ENCODE measurements at places on chromosomes 6 and 20. TPM values are rescaled to one million over a fixed set of nuclear protein-coding genes. Genes with fewer than 3 reads are reported as not detected.
A peak's percentile ranks its signal among the peaks of the same experiment; 100 is the strongest.

- DNase-seq, result no peak
These were observed 91.0 kb downstream of the GFRA4 start for GRCh38 chr20:3572151-3572550.

GRCh38 chr6:70842541-70842940 lies 114.3 kb downstream of the B3GAT2 start:
- DNase-seq, result no peak

DNA sequence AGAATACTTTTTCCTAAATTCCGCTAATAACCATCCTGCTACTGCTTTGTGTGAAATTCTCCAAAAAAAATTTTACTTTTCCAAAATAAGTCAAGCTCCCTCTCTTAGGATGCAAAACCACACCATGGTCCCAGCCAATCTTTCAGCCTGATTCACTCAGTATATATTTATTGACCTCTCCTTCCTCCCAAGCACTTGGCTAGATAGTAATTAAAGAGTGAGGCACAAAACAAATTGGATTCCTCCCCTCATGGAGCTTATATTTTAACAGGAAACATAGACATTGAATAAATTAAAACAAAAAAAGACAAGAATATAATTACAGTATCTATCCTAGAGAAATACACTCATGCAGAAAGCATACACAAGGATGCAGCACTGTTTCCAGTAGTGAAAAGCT lies 9.0 kb upstream of the ZNF217 start:
- no peak for DNase-seq

DNA sequence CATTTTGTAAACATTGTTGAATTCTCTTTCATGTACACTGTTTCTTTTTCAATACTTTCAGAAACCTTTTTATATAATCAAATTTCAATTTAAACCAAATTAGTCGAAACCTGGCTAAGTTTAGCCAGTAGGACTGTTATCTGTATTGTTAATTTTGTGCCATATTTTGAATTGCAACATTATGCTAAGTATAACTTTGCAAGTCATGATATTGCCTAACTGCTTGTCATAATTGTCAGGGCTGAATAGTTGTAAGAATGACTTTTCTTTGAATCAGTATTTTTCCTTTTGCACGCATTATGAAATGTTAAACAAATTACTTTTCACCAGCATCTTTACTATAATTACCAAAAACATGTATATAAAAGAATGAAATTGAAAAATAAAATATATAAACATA lies 82.7 kb downstream of the SAMD3 start:
- no peak for DNase-seq

DNA sequence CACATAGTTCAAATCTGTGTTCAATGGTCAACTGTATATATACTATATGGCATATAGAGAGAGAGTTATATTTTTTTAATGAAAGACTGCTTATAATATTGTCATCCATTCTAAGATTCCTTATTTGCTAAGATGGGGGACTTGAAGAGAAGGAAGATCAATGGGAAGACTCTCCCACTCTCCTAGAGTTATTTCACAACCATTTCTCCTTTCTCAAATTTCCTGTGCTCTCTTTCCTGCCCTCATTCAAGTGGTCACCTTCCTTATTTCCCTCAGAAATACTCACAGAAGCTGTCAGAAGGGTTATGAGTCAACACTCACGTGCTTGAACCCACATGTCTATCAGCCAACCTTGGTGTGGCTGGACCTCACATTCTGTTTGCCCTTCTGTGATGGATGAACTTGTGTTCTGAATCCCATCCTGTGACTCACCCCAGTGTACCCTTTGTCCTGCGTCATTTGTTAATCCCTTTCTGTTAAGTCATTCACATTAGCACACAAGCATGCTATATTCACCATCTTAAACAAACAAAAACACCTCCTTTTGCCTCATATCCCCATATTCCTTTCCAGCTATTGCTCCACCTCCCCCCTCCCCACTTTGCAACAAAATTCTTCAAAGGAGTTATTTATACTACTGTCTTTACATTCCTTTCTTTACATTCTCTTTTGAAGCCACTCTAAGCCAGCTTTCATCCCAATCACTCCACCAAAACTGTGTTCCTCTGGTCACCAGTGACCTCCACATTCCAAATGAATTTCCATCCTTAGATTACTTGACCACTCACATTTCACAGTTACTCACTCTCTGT lies 279.3 kb upstream of the TCF21 start:
- peak; percentile 96 for DNase-seq

DNA sequence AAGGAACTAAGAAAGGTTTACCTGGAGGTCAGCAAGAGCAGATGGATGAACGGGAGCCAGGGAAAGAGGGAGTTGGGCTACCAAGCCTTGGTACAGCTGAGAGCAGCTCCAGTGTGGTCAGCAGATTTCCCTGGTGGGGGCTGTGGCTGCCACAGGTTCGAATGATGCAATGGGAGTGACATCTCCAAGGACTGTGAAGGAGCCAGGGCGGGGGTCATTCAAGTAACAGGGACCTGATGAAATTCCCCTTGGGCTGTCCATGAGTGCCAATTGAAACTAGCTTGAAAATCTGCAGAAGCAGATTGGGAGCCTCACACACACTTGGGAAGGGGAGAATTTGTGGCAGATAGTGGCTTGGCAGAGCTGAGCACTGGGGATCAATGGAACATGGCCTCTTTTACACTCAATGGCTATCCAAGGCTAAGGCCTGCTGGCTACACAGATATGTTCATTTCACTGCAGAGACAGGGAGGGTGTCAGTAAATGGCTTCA lies 247.0 kb upstream of the ECI2 start:
- DNase-seq, result no peak

- peak; percentile 96 for DNase-seq
These were observed 90.8 kb downstream of the THBS2 start for GRCh38 chr6:169162752-169163407.

DNA sequence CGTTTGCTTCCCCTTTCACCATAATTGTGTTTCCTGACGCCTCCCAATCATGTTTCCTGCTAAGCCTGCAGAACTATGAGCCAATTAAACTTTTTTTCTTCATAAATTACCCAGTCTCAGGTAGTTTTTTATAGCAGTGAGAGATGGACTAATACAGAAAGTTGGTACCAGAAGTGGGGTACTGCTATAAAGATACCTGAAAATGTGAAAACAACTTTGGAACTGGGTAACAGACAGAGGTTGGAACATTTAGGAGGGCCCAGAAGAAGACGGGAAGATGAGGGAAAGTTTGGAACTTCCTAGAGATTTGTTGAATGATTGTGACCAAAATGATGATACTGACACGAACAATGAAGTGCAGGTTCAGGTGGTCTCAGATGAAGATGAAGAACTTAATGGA lies 1058.6 kb upstream of the CITED2 start:
- DNase-seq, result no peak

Gene GABBR1
- total RNA-seq, result 1.9 TPM

DNA sequence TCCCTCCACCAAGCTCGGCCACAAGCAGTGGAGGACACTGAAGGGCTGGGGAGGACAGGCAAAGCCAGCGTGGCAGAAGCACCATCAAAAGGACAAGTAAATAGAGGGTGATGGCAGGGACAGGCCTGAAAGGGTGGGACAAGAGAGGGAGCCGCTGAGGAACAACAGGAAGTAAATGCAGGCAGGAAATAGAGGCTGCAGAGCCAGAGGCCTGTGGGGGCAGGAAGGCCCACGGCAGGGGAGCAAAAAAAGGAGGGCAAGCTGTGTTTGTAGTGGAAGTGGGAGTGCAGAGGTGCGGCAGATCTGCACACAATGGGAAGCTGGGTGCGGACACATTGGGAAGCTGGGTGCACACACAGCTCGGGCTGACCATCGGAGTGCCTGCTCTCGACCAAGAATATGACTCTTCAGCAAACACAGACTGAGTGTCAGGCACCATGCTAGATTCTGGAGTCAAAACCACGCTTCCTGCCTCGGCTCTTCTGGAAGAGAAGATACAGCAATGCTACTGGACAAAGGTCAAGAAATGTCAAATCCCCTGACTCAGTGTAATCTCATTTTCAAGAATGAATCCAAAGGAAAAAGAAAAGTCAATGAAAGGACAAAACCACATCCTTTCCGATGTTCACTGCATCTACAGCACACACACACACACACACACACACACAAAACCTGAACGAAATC lies 40.4 kb upstream of the RAB22A start:
- no peak for DNase-seq

- DNase-seq, result no peak
These were observed 11.0 kb downstream of the TTBK1 start for GRCh38 chr6:43254138-43254817.

DNA sequence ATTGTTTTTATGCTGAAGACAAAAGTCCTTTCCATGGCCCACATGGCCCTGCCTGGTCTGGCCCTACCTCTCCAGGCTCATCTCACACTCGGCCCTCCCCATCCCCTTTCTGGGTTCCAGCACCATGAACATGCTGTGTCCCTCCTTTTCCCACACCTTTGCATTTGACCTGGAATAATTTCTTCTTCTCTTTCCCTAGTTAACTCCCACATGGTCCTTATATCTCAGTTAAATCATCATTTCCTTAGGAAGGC lies 38.9 kb downstream of the PIGU start:
- DNase-seq, result no peak

DNA sequence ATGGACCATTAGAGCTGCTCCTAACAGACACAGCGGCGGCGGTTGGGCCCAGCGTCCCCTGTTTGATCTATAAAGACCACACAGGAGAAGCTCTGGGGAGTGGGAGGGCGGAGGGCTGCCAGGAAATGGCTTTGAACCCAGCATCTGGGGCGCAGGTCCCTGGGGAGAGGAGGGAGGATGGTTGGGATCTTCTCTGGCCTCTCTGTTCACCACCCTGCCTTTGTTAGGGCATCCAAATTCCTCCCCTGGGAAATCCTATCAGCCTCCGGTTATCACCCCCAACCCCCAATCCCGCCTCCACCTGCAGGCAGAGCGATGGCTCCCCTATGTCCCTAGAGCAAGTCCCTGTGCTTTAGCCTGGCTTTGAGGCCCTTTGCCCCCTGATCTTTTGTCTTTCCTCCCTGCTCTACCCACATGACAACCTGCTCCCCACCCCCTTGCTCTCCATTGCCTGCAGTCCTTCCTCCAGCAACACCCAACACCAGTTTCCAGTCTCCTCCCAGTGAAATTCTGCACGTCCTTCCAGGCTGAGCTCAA lies 7.1 kb downstream of the XKR7 start:
- no peak for DNase-seq

GRCh38 chr20:64247970-64248841 lies 7.3 kb upstream of the PCMTD2 start:
- DNase-seq, result no peak

DNA sequence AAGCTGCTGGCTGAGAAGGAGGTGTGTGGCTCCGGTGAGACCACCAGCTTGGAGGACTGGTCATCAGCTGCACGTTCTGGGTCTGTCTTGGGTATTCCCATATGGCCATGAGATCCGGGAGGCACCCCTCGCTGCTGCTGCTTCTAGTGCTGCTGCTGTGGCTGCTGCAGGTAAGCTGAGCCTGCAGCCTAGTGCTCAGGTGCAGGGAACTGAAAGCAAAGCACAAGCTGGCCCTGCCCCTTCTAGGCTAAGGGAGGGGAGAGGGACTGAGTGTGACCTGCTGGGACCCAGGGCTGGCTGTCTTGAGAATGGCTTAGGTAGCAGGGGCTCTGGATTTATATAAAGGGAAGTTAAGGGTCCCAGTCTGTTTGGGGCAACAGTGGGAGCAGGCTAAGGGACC lies 403 bp downstream of the CDH26 start:
- DNase-seq, result no peak

DNA sequence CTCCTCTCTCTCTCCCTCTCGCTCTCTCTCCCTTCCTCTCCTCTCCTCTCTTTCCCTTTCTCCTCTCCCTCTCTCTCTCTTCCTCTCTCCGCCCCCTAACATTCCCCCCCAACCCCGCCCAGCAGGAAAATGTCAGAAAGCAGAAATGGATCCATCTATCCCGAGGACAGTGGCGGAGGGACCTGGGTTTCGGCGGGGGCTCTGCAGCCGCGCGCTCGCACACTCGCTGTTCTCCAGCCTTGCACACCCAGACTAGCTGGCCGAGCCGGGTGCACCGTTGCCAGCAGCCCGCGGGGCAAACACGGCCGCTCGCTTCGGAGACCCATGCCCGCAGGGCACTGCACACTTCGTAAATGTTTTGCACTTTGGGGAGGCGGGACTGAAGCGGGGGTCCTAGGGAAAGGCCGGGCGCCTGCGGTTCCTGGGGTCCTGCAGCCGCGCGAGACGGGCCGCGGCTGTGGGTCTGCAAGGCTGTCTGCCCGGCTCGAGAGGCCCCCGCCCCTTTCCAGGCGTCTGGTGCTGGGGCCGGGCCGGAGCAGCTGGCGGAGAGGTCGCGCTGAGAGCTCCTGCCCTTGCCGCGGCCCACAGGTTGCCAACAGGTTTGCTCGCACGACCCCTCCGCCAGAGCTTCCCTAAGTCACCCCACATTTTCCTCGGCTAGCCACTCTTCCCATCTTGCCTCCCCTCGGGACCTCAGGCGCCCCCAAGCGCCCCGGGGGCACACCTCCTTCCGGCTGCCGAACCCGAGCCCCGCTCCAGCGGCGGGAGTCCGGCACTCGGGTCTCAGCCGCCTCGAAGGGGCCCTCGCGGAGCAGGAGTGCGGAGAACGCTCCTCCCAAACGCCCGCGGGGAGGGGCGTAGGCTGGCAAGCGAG lies 818 bp upstream of the MDGA1 start:
- DNase-seq, result peak; percentile 56

DNA sequence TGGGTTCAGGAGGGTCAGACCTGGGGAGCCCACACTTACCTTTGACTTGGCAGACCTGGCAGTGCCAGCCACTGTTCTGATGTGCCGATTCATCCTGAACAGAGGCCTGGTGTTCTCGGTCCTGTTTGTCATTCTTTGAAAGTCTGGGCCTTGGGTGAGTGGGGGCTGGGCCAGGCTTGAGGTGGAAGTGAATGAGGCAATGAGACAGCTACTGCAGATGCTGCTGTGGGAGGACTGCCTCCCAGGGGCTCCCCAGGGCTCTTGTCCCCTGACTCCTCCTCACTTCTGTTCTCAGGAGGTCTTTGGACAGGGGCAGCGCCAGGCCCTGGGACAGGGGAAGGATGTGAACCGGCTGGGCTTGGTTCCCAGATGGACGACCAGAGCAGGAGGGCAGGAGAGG lies 5.6 kb upstream of the TREML4 start:
- DNase-seq, result no peak

DNA sequence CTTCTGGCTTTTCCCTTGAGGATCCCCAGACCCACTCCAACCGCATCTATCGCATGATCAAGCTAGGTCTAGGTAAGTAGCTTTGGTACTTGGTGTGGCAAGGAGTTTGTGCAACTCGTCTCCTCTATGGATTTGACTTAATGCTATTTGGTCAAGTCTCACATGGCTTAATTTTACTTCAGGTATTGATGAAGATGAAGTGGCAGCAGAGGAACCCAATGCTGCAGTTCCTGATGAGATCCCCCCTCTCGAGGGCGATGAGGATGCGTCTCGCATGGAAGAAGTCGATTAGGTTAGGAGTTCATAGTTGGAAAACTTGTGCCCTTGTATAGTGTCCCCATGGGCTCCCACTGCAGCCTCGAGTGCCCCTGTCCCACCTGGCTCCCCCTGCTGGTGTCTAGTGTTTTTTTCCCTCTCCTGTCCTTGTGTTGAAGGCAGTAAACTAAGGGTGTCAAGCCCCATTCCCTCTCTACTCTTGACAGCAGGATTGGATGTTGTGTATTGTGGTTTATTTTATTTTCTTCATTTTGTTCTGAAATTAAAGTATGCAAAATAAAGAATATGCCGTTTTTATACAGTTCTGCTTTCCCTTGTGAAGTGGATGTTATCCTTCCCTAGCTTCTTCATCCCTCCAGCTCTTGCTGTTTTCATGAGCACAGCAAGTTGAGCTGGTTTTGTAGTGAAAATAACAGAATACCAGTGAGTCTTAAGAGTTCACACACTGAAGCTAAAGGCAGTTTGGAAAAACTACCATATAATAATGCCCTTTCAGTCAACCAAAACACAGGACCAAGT lies 3.8 kb downstream of the SLC35B2 start:
- DNase-seq, result peak; percentile 89
